ENCODE measurements at places on chromosomes 11 and 22.

DNA sequence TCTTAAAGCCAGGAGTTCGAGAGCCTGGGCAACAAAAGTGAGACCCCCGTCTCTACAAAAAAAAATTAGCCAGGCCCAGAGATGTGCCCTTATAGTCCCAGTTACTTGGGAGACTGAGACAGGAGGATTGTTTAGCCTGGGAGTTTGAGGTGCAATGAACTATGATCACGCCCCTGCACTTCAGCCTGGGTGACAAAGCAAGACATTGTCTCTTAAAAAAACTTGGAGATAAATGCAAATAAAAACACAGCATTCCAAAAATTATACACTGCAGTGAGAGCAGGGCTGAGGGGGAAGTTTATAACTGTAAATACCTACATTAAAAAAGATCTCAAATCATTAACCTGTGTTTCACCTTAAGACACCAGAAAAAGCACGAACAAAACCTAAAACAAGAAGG, 22.1 kb downstream of the AP2A2 start:
- no peak for DNase-seq

DNA sequence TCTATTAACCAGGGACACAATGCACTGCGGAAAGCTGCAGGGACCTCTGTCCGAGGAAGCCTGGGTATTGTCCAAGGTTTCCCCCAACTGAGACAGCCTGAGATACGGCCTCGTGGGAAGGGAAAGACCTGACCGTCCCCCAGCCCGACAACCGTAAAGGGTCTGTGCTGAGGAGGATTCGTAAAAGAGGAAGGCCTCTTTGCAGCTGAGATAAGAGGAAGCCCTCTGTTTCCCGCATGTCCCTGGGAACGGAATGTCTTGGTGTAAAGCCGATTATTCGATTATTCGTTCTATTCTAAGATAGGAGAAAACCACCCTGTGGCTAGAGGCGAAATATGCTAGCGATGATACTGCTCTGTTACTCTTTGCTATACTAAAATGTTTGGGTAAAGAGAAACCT, 5.2 kb downstream of the BET1L start:
- DNase-seq, result no peak

DNA sequence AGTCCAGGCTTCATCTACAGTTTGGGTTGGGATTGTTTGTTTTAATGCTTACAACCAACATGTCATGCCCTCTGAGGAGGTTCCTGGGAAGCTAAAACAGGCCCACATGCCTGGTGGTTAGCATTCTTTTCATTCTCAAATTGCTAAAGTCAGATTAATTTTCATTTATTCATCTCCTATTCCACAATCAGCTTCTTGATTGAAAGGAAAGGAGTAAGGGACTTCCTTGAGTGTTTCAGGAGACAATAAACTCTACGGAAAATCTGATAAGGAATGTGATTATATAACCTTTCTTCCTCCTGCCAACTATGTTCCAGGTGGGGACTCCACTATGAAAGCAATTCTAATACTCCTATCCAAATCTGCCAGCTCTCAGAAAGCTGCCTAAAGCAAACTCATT, 30.8 kb downstream of the MRTFA start:
- no peak for DNase-seq

GRCh38 chr11:124977006-124977405, 23.0 kb downstream of the CCDC15 start:
- no peak for DNase-seq

GRCh38 chr11:130068986-130069658, 572 bp upstream of the APLP2 start:
- peak; percentile 90 for DNase-seq

DNA sequence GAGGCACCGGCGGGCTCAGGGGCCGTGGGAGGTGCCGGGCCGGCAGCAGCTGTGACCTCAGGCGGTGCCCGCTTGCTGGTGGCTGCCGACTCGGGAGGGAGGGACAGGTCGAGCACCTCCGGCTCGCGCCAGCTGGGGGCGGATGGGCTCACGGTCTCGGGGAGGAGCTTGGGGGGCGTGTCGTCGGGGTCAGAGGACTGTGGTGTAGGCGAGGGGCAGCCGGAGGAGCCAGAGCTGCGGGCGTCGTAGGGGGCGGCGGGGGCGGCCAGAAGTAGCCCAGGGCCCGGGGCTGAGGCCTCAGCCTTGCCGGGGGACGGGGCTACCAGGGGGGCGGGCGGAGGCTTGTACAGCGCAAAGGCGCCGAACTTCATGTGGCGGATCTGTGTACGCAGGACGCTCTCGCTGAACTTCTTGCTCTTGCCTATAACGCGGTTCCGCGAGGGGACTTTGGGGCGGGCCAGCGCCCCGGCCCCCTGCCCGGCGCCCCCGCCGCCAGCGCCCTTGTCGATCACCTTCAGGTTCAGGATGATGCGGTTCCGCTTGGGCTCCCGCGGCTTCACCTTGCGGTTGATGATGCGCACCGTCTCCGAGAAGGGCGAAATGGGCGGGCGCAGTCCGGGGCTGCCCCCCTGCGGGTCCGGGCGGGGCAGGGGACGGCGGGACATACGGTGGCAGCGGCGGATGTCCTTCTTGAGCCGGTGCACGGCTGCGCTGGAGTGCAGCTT, 5.5 kb downstream of the CBX6 start:
- DNase-seq, result no peak

- DNase-seq, result no peak
Measured at GRCh38 chr22:30910358-30910757, 58.2 kb downstream of the MORC2 start.

- DNase-seq, result no peak
Measured at GRCh38 chr22:46736705-46737104, 1.3 kb downstream of the CERK start.

DNA sequence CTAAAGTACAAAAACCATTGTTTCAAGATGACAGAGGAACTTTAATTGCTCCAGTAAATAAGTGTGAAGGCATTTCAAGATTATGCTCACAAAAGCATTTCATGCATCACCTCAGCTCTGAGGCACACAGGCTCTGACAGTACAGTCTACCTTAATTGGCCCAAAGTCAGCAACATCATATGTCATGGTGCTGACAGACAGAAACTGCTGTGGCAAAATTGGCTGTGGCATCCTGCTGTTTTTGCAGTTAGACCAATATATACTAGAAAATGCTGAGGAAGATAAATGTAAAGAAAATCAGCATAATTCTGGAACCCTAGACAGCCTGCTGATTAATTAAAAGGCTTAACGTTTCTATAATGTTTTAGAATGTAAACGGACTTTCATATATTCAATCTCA, 34.9 kb upstream of the PPP2R1B start:
- DNase-seq, result no peak

- no peak for DNase-seq
Measured at GRCh38 chr11:17209939-17210245, 2.1 kb upstream of the PIK3C2A start.

DNA sequence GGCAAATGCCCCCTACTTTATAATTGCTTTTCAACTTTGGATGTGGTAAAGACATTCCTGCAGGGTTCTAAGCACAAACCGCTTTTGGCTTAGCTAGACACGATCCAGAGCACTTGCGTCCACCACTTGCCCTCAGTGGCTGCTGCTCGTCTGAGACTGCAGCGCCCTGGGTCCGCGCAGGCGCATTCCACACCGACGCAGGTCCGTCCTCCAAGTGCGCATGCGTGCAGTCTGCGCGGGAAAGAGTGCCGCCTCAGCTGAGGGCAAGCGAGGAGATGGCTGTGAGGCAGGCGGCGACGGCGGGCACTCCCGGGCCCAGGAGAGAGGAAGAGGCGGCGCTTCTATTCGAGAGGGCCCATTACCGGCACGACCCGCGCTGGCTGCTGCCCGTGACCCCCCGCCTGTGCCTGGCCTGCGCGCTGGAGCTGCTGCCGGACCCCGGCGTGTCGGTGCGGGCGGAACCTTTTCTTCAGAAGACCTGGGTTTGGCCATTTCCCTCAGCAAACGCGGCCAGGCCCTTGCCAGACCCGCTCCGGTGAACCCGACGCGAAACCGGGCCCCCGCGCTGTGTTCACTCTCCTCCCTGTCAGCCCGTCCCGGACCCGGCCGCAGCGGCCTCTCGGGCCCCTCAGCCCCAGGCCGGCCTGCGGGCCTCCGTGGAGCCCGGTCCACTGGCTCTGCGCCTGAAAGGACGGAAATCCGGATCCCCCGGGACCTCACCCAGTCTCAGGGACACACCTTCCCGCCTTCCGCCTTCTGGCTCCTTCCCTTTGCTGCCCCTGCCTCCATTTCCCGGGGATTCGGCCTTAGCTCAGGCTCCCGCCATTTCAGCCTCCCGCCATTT, at the start of gene MEI1:
TSS of gene MEI1 (plus strand) at position 240 of the 844 bp plus-strand sequence. CDS start at position 276, 36 bp downstream.
- DNase-seq, result no peak

DNA sequence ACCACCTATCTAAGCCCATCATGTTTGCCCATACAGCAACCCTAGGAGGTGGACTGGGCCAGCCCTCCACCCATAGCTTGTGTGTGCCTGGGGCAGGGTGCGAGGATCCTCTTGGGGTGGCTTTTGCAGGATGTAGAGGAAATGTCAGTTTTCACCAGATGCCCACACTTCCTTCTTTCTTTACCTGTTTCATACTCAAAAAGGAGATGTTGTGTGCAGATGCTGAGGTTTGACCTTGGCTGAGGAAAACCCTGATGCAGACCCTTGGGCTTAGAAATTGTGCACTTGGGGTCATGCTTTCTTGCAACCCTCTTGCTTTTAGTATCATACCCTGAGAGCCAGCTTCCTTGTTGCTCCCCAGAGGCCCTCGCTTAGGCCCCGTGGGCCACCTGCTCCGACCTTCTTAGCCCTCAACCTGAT, 2.2 kb downstream of the HTR3A start:
- no peak for DNase-seq

DNA sequence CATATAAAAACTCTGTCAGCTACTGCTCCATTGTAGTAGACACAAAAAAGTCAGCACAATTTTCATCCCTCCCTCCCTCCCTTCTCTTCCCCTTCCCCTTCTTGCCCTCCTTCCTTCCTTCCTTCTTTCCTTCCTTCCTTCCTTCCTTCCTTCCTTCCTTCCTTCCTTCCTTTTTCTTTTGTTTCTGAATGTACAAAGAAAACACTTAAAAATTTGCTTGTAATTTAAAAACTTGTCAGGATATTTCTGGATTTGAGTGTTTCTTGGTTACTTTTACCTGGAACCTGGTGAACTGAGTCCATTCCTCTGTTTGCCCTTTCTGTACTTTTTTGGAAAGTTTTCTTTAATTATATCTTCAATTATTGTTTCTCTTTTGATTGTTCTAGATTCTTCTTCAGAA, 31.5 kb upstream of the PLET1 start:
- no peak for DNase-seq

GRCh38 chr11:81749245-81749644, 984.4 kb downstream of the FAM181B start:
- DNase-seq, result no peak

DNA sequence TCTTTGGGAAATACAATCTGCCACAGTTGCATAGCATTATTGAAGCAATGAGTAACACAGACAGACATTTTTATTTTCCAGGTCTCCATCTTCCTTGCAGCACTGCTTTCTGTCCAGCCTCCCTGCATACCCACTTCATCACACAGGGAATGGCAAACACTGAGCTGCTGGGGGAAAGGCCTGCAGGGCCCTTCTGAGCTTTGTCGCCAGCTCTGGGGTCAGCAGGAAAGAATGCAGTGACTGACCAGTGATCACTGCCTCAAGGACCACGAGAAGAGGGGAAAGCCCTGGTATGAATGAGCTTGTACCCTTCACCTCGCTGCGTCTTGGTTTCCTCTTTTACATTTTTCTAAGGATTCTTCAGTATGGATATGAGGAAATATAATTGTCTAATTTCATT, 21.3 kb upstream of the MICAL2 start:
- no peak for DNase-seq

GRCh38 chr22:19393704-19394103, 37.8 kb downstream of the HIRA start:
- no peak for DNase-seq

GRCh38 chr11:69774354-69775162, 583 bp downstream of the FGF4 start:
- DNase-seq, result no peak

GRCh38 chr11:44608651-44608990, 43.2 kb downstream of the CD82 start:
- DNase-seq, result no peak

DNA sequence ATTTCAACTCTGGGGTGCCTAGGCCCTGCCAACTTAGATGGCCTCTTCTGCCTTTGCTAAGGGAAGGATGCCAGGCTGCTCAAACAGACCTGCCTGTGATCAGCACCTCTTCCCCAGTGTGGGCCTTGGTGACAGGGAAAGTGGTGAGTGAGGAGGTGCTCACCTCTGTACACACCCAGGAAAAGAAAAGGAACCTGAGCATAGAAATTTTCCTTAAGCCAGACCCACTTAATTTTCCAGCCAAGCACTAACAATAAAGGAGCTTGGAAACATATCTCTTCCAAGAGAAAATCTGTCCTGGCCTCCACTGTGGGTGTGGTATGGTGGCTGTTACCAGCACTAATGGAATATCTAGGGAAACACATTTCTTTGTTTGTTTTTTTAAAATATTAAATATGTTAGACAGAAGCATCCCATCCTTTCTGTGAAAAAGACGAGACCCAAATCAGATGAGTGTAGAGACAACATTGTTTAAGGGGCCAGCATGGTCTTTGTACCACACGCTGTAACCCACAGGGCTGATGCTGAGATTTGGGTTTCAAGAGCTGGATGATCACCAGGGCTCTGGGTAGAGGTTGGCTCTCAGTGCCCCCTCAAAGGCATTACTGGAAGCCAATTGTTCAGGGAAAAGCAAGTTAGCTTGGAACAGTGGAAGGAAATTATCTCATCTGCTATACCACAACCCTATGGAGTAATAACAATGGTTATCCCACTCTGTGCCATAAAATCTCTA, 472.2 kb downstream of the INSC start:
- no peak for DNase-seq

DNA sequence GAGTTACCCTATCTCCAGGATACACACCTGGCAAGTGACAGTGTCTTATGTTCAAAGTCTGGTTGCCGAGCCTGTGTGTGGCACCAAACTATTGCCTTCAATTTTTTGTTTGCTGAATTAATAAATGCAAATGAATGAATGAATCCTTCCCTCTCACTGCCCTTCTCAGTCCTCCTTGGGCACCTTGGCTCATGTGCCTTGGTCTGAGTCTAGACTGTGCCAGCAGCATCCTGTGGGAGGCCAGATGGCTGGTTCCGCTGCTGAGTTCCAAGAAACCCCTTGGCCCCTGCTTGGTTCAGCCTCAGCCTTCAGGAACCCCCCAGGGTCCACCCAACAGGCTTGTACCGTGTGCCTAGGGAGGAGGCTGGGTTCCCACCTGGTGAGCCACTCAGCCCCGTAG, 31.0 kb downstream of the TOB2 start:
- no peak for DNase-seq

DNA sequence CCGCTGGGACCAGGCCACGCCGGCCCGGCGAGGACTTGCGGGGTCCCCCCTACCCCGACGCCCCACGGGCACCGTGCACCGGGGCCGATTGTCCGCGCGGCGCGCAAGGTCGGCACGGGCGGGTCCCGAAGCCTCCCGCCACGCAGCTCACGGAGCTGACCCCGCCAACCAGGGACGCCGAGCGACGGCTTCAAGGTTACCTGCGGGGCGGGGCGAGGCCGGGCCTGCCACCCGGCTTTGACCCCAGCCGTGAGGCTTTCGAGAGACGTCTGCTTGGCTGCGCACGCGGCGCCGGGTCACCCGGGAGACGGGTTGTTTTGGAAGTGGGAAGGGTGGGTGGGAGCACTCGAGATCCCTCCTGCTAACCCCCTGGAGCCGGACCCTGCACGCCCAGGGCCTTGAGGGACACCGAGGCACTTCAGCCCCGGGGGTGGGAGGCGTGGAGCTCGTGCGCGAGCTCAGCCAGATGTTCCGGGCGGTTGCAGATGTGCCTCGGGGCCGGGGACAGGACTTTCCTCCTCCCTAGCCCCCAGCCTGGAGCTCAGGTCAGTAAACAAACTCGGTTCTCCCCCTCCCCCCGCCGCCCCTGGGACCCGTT, 3.2 kb upstream of the WNT11 start:
- no peak for DNase-seq

- DNase-seq, result no peak
Measured at GRCh38 chr11:1330473-1330872, 21.0 kb upstream of the TOLLIP start.
